ENCODE measurements at places on chromosomes 16 and 17.

DNA sequence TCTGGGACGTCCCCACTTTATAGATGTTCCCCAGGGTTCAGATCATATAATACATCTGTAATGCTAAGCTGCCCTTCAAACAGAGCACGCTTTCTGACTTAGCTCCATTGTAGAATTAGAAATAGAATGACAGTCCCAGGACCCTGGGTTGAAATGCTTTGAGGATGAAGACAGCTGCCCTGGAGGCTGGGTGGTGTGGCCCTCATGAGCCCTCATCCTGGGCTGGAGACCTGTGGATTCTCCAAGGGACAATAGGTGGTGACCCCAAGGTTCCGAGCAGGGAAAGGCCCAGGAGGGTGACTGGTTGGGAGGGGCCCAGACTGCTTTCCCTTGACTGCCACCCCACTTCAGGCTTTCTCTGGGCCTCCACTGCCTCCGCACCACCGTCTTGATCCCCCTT is 59.0 kb downstream of the CRISPLD2 start:
- DNase-seq: no peak

DNA sequence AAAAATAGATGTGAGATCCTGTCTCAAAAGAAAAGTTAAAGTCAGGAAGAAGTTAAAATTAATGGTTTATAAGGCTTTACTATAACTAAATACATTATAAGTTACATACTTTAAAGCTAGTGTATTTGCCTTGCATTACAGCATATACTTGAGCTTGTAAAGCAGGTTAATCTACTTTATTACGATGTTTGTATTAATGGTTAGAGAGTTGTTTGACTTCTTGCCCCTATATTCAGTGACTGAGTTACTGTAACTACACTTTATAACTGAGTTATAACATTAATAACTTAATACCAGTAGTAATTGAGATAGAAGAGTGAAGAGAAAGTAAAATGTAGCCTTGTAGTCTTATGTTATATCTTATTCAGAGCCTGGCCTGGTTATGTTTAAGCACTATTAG is 22.9 kb downstream of the CLTC start:
- DNase-seq: no peak

DNA sequence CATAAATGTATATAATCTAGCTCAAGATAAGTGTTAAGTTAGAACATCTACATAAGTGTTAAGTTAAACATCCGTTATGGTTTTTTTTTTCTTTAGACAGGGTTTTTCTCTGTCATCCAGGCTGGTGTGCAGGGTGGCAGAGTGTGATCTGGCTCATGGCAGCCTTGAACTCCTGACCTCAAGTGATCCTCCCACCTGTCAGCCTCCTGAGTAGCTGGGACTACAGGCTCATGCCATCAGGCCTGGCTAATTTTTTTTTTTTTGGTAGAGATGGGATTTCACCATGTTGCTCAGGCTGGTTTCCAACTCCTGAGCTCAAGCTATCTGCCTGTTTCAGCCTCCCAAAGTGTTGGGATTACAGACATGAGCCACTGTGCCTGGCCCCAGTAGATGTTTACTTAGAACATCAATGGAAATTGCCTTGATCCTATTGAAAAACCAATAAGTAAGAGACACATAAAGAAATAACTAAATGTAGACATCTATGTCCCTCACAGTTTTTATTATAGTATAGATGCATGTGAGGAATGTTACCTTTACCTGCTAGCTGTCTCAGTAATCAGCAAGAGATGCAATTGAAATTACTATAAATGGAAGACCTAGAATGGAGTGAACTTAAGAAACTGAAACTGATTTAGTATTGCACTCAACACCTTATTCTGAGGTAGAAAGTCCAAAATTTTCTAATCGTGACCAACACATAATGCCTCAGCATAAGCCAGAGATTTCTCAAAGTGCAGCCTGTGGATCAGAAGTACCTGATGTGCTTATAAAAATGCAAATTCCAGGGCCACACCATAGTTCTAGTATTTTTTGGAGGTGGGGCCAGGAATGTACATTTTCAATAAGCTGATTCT is 5.5 kb upstream of the FAM20A start:
- DNase-seq: no peak

DNA sequence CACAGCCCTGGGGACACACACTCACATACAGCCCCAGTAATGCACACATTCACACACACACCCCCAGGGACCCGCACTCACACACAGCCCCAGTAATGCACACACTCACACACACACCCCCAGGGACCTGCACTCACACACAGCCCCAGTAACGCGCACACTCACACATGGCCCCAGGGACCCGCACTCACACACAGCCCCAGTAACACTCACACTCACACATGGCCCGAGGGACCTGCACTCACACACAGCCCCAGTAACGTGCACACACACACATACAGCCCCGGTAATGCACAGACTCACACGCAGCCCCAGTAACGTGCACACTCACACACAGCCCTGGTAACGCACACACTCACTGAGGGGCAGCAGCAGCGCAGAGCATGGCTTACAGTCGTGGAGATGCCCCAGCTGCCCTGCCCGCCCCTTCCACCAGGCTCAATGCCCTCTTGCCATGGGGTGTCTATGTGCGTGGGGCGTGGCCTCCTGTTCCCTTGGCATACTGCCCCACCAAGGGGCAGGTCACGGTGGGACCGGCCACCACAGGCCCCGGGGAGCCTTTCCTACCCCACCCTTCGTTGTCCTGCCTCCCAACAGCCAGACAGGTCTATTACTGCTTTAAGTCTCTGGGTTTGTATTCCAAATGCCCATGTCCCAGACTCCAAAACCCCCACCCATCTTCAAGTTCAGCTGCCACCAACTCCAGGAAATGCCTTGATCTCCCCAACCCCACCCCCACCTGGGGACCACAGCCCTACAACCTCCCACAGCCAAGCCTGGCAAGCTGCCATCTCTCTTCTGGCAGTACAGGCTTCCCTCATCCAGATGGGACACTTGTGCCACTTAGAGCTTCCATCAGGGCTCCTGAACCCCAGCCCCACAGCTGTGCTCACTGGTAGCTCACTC is 2.7 kb downstream of the CCDC102A start:
- DNase-seq: no peak

DNA sequence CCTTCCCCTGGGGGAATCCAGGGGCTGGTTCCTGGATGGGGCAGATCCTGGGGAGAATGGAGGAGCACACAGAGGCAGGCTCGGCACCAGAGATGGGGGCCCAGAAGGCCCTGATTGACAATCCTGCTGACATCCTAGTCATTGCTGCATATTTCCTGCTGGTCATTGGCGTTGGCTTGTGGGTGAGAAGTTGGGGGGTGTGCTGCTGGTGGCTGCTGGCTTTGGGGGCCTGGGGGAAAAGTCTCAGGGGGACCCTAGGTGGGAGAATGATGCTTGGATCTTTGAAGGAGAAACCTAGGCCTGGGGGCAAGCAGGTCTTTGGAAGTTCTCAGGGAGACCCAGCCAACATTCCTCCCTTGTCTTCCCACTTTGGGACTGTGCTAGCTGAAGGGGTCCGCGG is at the start of gene SLC5A2:
SLC5A2 (plus strand) TSS at position 43 of the 400 bp plus-strand sequence; CDS start at position 57, 14 bp downstream.
- no peak for DNase-seq

- no peak for DNase-seq
Measured at GRCh38 chr16:79362300-79362970, 238.1 kb downstream of the MAF start.

DNA sequence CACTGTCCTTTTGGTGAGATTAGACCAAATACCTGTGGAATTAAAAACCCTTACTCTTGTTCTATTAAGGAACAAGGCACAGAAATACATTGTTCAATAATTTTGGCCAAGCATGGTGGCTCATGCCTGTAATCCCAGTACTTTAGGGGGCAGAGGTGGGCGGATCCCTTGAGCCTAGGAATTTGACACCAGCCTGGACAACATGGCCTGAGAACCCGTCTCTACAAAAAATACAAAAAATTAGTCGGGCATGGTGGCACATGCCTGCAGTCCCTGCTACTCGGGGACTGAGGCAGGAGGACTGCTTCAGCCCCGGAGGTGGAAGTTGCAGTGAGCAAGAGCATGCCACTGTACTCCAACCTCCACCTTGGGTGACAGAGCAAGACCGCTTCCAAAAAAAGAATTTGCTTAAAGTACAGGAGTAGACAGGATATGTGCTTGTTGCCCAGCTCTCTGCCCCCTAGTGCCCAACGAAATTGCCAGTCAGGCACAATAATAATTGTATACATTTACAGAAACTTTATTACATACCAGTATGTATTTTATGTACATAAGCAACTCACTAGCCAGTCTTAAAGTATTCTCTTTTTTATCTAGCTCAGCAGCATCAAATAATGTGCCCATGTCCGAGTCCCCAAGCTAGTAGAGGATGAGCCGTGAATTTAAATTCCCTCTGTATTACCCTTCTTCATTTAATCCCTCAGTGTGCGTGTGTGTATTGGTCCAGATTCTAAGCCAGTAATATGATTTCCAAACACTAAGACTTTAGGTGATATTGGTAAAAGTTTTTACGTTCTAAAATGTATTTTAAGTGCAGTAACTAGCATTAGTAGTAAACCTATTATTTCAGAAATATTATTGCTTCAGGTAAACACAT is 1.4 kb downstream of the THUMPD1 start:
- no peak for DNase-seq

DNA sequence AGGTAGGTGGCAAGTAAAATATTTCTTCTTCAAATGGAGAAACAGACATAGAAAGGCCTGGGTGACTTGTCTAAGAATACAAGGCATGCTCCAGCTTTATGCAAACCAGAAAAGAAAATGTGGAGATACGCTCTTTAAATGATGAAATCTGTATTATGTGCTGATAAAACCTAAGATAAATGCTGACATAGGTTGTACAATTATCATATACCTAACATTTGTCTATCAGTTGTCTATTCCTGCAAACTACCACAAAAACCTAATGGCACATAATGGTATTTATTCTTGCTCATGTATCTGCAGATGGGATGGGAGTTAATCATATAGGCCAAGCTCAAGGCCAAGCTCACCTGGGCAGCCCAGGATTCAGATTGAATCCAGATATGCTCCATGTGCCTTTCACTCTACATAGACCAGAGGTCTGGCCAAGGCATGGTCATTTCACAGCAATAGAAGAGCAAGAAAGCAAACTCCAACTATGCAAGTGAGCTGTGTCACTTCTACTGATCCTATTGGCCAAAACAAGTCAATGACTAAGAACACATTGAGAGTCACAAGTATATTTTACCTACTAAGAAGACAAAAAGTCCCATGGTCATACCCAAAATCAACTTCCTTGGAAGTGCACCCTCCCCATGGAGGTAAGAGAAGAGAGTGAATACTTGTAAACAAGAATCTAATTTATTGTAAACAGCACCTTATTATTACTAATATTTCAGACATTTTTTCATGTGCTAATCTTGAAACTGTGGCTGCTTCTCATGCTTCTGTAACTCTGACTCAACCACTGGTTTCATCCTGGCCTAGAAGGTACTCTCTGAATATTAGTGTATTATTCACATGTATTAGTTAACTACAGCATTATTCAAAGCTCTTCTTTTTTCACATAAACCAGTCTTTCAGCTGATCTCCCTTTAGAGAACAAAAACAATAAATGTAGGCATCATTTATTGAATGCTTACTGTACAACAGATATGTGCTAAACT is 270.7 kb upstream of the SOX9 start:
- no peak for DNase-seq

GRCh38 chr17:11097121-11097520 is 143.9 kb upstream of the SHISA6 start:
- DNase-seq: no peak

- no peak for DNase-seq
Measured at GRCh38 chr17:1647802-1648171, 1.9 kb downstream of the RILP start.
